ENCODE measurements at places on chromosomes 12 and 14.

GRCh38 chr12:46825591-46826414, at the start of gene SLC38A4:
Gene SLC38A4, minus strand, starts transcription at chr12:46825997. Its CDS starts 32,926 bp downstream, at chr12:46793071.
- DNase-seq: no peak

DNA sequence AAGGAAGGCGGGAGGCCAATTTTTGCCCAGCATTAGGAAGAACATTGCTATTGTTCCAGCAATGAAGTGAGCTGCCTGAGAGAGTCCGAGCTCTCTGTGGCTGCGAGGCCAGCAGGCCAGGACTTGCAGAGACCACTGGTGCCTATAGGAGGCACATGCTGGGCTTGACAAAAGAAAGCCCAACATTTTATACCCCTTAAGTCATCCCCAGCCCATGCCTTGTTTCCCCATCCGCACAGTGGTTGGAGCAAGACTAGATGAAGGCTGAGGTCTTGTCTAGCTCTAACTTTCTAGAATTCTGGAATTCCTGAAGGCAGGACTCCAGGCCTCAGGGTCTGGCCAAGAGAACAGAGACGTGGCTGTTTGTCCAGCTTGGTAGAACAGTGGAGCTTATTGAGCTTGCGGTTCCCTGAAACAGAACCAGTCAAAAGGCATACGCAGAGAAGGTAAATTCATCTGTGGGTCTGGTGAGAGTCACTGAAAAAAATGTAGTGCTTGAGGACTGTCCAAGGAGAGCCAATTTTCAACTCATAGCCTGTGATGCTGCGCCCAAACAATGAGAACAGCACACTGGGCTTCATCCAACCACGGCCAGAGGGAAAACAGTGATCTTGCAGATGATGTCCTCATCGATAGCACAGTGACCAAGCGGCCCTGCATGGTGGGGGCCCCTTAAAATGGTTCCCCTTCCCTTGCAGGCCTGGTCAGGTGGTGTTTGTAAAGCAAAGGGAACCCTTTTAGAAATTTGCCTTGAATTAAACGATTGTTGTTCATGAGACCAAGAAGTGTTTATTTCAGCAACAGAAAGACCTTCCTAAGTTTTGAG, 27.1 kb upstream of the COL2A1 start:
- DNase-seq: no peak

DNA sequence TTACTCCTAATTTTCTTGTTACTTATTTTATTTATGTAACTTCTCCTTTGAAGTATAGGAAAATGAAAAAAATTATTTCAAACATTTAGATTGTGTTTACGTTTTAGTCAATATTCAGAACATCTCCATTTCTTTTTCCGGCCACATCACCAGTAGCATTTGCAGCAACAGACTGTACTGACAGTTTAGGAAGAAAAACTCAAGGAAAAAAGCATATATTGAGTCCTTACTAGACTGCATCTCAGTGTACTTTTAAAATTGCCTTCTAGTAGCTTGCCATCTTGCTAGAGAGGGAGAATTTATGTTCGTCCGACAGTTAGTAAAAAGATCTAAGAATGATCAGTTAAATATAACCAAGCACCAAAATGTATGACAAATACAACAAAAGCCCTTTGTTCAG, 625.0 kb upstream of the MIS18BP1 start:
- DNase-seq: no peak

- DNase-seq: no peak
Measured at GRCh38 chr14:72758993-72759392, 134.9 kb downstream of the DPF3 start.

GRCh38 chr12:25755971-25756260, 202.6 kb upstream of the RASSF8 start:
- DNase-seq: no peak

DNA sequence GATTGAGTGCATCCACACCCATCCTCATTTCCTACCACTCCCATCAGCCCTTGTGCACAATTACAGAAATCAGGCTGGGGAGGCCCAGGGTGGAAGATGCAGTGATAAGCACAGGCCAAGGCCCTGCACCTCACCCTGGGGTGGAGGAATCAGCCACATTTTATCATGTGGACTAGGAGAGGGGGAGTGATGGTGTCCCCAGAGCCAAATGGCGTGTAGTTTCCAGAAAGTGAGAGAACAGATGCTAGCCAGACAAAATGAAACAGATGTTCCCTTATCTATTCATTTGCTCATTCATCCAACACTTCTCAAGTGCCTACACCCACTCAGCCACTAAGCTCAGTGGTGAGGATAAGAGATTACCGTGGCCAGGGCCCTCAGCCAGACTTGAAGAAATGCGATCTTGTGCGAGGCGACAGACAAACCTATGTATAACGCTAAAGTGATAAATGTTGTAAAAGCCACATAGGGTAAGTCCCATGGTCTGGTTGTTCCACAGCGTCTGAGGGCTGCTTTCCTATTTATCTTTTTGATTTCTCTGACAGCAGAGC, 93.6 kb downstream of the STAB2 start:
- no peak for DNase-seq

GRCh38 chr14:103704708-103705107, 10.5 kb downstream of the XRCC3 start:
- DNase-seq: no peak

GRCh38 chr12:131280426-131280825, 326.7 kb downstream of the ADGRD1 start:
- no peak for DNase-seq

- DNase-seq: no peak
Measured at GRCh38 chr14:89625244-89625713, 208.2 kb upstream of the FOXN3 start.

DNA sequence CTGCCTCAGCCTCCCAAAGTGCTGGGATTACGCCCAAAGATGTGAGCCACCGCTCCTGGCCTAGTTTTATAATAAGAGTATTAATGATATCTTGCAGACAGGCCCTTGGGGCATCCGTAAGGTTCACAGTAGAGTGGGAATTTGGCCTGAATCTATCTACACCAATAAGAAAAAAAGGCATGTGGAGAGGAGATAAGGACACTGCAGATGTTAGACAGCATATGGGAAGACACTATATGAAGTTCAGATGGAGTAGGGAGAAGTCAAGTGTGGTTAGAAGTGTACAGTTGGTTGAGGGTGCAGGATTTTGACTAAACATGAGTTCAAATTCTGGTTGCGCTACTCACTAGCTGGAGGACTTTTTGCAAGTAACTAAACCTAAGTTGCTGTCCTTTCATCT, 8.5 kb upstream of the TTC8 start:
- DNase-seq: no peak

DNA sequence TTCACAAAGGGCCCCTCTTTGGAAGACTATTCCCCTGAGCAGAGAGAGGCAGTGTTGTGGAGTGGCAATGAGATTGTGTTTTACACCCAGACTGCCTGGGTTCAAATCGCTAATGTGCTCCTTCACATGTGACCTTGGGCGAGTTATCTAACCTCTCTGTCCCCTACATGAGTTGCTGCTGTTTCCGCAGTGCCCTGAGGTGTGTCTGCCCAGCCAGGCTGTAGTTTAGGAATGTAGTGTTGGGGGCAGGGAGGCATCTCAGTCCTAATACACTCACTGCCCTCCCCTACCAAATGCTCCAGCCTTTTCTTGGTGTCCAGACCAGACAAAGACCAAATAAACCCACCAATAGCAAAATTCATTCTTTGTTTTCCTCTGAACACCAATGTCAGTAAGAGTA, 78.6 kb downstream of the SLC24A4 start:
- DNase-seq: no peak

GRCh38 chr14:80208461-80208860, 2.8 kb downstream of the DIO2 start:
- DNase-seq: no peak

- no peak for DNase-seq
Measured at GRCh38 chr12:93819050-93819491, 141.9 kb downstream of the CRADD start.

- DNase-seq: no peak
Measured at GRCh38 chr14:40697231-40697630, 909.4 kb upstream of the LRFN5 start.

DNA sequence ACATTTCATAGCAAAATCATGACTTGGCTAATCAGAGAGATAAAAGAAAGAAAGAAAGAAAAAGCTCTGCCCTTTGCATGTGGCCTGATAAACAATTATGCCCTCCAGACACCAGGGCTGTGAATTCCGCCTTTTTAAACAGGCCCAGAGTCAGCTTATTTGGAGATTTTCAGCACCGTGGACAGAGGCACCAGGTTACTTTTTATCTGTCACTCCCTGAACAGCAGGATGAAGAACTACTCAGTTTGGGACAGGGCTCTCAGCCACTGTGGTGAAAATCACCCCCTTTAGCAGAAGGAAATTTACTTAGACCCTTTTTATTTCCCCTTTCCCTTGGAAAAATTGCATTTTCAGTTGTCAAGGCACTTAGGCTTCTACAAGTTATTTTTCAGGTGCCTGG, 359.9 kb downstream of the NRXN3 start:
- peak; percentile 45 for DNase-seq
